Neural crest cell (in vitro differentiated cells): ENCODE measurements at places on chromosomes 7 and 10.

DNA sequence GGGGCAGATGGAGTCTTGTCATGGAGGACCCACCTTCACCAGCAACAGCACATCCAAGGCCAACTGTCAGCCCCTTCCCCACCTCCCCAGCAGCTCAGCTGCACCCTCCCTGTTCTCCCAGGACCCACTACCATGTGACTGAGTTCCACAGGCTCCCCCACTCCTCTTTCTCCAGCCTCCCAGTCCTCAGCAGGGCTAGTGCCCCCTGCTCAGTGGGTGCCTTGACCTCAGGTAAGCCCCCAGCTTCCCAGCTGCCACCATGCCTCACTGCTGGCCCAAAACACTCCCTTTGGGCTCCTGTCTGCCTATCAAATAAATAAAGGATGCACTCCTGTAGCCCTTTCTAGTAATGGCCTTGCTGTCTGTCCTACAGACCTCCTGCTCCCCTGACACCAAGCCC lies 174.4 kb downstream of the SLIT1 start:
- DNase-seq, result no peak

DNA sequence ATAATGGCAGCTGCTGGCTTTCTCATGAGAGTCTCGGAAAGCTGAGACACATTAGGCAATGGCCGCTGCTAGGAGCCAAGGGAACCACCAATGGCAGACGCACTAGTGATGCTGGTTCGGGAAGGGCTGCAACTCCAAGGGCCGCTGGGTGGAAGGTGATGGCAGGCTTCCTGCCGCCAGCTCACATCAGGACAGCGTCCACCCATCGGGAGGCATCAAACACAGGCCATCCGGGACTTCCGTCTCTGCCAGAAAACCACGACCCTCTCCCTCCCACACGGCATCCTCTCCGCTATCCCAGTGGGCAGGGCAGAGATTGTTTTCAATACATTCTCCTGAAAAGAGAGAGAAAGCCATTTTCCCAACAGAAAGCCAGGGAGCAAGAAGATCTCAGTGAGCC lies 27.5 kb upstream of the EGFR start:
- DNase-seq, result no peak

DNA sequence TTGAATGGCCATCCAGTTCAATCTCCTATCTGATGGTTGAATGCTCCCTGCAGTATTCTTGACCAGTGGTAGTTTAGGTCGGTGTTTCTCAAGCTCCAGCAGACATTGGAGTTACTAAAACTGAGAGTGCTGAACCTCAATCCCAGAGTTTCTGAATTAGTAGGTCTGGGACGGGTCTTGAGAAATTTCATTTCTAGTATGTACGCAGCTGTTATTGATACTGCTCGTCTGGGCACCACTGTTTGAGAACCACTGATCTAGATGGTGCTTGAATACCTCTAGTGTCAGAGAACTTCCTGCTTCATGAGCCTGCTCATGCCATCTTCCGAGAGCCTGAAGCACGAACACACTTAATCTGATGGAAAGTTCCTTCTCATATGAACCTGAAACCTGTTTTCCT lies 99.4 kb upstream of the CREB5 start:
- no peak for DNase-seq

GRCh38 chr10:72328045-72328828 lies 26.5 kb downstream of the DNAJB12 start:
- peak; percentile 62 for DNase-seq

GRCh38 chr7:24718431-24718831 lies 38.8 kb downstream of the GSDME start:
- no peak for DNase-seq

DNA sequence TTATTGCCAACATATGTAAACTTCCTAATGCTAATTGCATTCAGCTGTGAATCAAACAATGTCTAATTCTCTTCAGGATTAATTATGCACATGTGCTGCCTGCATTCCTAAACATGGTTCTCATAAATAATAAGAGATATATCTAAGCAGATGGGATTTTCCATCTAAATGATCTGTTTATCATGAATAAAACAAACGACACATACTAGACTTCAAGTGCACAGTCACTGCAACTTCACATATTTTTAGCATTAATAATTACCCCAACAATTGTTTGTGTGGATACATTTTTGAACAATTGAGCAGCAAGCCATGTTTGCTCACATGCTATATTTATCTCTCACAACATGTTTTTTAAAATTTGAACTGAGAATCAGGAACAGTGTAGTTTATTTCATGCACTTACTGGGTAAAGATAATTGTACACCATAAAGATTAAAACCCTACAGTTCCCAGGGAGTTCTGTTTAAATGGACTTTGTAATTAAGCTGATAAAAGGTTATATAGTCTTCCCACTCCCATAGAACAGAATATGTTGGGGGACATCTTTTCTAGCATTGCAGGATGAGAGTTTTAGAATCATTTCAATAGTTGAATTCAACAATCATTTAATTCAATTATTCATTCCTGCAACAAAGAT lies 378.5 kb downstream of the MDFIC start:
- no peak for DNase-seq

DNA sequence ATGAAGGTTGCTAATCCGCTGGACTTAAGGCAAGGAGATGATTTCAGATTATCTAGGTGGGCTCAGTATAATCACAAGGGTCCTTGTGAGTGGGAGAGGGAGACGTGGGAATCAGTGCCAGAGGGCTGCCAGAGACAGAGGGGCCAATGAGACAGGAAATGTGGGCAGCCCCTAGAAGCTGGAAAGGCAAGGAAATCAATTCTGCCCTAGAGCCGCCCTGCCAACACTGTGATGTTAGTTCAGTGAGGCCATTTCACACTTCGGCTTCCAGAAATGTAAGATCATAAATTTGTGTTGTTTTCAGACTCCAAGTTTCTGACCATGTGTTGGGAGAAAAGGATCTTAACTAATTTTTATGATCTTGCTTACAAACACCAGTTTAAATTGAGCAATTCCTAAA lies 3.6 kb upstream of the GPNMB start:
- DNase-seq, result no peak

GRCh38 chr10:6591668-6592067 lies 11.6 kb upstream of the PRKCQ start:
- DNase-seq, result no peak

DNA sequence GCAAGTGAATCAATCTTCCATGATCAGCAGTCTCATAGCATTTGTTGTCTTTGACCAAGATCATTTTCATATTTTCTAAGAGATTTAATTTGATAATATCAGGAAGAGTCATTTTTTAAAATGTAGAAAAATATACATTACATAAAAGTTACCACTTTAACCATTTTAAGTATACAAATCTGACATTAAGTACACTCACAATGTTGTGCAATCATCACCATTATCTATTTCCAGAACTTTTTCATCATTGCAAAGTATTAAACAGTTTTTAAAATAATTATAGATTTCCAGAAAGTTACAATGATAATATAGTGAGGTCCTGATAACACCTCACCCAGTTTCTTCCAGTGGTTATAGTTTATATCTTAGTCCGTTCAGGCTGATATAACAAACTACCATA lies 222.5 kb upstream of the RHOBTB1 start:
- DNase-seq, result no peak

DNA sequence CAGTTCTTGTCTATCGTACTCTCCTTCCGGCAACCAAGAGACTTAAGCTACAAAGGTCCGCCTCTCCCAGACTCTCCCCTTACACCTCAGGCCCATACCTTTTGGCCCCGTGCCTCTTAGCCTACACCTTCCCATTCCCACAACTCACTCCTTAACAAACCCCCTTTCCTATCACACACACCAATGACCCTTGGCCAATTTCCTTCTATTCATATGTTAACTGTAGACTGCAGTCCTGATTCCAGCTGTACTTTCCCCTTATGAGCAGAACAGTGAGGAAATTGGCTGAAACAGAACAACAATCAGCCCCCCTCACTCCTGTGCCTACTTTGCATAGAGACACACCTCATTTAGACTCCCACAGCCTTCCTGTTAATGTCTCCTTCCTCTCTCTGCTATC lies 1.4 kb upstream of the TMEM139 start:
- no peak for DNase-seq

GRCh38 chr10:11871466-11871865 lies 48.3 kb downstream of the PROSER2 start:
- no peak for DNase-seq

DNA sequence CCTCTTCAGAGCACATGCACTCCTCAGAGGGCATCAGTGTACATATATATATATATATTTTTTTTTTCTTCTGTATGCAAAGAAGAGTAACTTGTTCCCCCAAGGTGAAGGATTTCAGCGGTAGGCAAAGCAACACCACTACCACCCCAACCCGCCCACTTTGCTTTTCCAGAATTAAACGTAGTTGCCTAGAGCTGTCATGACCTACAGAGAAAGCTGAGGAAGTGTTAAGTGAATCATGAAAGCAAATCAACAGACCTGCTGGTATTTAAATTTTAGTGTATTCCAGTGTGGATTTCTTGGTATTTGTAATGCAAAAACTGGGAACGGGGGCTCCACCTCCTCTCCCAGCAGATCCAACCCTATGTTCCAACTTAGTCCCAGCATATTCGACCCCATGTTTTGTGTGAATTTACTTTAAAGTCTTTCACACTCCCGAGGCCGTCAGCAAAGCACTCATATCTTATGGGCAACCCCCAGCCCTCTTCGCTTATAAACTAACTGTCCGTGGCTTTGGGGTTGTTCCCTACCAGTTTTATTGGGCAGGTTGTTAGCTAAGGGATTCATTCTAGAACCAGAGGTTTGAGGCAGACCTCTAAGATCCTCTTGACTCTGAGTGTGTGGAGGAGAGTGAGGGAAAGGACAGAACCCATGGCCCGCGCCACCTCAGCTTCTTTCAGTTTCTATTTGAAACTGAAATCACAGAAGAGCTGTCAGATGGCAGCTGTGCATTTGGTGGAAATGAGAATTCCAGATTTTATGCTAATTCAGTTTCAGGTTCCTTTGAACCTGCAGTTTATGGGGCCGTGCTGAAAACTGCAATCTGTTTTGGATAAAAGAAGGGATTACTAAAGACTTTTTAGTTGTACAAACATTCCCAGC lies 450.2 kb upstream of the GALNT17 start:
- DNase-seq, result no peak

GRCh38 chr7:95501261-95501832 lies 15.6 kb downstream of the ASB4 start:
- no peak for DNase-seq

GRCh38 chr10:2145491-2145890 lies 408.2 kb upstream of the ADARB2 start:
- DNase-seq, result no peak

DNA sequence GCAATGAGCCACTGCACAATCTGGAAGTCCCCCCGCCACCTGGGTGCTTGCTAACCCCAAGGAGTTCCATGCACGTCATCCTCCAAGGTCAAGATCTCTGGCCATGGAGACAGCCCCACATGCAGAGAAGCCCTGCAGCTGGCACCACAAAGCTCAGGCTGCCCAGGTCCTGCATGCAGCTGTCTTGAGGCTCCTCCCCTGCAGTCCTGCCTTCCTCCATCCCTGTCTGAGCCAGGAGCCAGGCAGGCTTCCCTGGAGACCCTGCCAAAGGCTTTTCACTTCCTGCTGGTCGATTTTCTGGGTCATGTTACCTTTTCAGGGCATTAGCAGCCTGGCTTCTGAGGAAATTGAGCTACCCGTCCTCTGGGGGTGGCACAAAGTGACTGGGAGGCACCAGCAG lies 12.5 kb upstream of the TMEM72 start:
- no peak for DNase-seq

DNA sequence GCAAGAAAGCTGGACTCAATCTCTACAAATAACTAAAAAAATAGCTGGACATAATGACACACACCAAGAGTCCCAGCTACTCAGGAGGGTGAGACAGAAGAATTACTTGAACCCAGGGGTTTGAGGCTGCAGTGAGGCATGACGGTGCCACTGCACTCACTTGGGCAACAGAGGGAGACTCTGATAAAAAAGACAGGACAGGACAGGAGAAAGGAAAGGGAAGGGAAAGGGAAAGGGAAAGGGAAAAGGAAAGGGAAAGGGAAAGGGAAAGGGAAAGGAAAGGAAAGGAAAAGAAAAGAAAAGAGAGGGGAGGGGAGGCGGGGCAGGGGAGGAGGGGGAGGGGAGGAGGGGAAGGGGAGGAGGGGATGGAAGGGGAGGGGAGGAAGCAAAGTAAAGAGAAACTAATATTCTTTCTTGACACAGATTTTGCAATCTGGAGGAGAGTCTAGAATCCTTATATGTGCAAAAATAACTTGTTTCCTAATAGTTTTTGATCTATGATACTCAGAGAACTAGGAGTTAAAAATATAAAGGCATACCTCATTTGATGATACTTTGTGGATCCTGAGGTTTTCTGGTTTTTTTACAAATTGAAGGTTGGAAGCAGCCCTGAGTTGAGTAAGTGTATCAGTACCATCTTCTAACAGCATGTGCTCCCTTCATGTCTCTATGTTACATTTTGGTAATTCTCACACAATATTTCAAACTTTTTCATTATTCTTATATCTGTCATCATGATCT lies 8.0 kb downstream of the SAR1A start:
- no peak for DNase-seq

GRCh38 chr7:46233585-46234329 lies 312.7 kb upstream of the IGFBP3 start:
- no peak for DNase-seq

- DNase-seq, result no peak
Observed at GRCh38 chr7:135206941-135207391, 4.4 kb downstream of the WDR91 start.

- DNase-seq, result peak; percentile 12
Observed at GRCh38 chr7:24981171-24981951, 1.4 kb upstream of the OSBPL3 start.
